ENCODE measurements at places on chromosomes 7 and 10. TPM values are rescaled to one million over a fixed set of nuclear protein-coding genes. Genes with fewer than 3 reads are reported as not detected.
A peak's percentile ranks its signal among the peaks of the same experiment; 100 is the strongest.

ABCC2 gene
- 0.64 TPM for total RNA-seq

POLR1F gene
- total RNA-seq = 18.8 TPM

GRCh38 chr7:42552227-42552626 is 315.2 kb upstream of the GLI3 start:
- H3K27me3 ChIP-seq = no peaks in the 10 kb centered on the region
- no peak for DNase-seq
- peaks cover 2% of the 10 kb centered on the region for H3K36me3 ChIP-seq
- H3K4me3 ChIP-seq = no peak overlapping the region
- no peak overlapping the region for H3K27ac ChIP-seq

GRCh38 chr10:30170146-30170545 is 110.8 kb upstream of the JCAD start:
- H3K27me3 ChIP-seq = peaks cover 14% of the 10 kb centered on the region

DNA sequence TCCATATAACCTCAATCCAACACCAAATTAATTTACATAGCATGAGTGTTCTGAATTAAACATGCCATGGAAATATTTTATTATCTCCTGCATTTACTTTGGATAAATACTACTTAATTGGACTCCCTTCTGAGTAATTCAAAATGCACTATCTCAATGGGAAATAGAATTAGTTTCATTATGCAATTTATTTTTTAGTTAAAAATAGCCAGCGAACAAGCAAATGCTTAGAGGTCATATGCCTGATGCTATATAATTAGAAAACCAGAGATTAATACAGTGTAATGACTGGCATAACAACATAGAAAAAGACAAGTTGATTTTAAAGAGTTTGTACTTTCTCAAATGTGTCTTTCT is 161.0 kb upstream of the LAMB4 start:
- no peaks in the 10 kb centered on the region for H3K36me3 ChIP-seq
- no peak overlapping the region for H3K4me3 ChIP-seq
- no peak overlapping the region for H3K27ac ChIP-seq
- DNase-seq = no peak
- H3K27me3 ChIP-seq = peaks cover 14% of the 10 kb centered on the region

DNA sequence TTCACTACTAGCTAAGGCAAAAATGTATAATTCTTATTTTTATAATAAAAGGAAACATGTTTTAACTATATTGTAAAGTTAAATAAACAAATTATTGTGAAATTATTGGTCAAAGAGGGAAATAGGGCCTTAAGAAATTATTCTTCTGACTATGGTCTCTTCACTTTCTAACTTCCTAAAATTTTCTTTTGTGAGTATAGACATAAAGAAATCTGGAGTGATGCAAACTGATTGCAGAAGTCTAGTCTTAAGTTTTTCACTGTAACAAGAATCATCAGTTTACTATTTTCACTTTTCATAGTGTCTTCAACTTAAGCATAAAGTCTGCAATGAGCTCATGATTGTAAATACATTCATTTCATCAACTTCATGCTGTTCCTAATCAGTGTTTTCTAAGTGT is 525.4 kb downstream of the TFEC start:
- no peaks in the 10 kb centered on the region for H3K27me3 ChIP-seq
- H3K36me3 ChIP-seq = no peaks in the 10 kb centered on the region
- H3K4me1 ChIP-seq = no peaks in the 10 kb centered on the region
- no peak overlapping the region for H3K27ac ChIP-seq
- no peak for DNase-seq
- no peak overlapping the region for H3K4me3 ChIP-seq

DNA sequence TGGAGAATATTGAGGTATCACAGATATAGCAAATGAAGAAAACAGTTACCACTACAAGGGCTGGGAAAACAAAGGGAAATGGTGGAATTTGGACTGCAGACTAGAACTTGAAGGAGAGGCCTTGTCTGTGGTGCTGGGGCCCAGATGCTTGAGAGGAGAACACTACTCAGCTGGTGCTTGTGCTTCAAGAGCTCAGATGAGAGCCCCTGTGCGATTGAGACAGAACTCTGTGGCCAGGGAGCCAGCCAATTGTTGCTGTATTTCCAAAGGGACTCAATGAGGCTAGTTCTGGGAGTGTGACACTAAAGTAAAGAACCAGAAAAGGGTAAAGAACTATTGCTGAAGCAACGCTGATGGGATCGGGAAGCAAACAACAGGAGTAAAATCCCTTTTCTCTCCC is 406.5 kb upstream of the SEMA3D start:
- H3K27ac ChIP-seq = no peak overlapping the region
- H3K4me1 ChIP-seq = no peaks in the 10 kb centered on the region
- H3K27me3 ChIP-seq = no peaks in the 10 kb centered on the region
- DNase-seq = no peak
- no peak overlapping the region for H3K4me3 ChIP-seq
- H3K36me3 ChIP-seq = no peaks in the 10 kb centered on the region

- no peak overlapping the region for H3K4me3 ChIP-seq
- H3K4me1 ChIP-seq = no peaks in the 10 kb centered on the region
- no peak for DNase-seq
Observed at GRCh38 chr7:155327590-155328320, 30.1 kb downstream of the INSIG1 start.

GRCh38 chr10:63388421-63389031 is 77.3 kb downstream of the JMJD1C start:
- peaks cover 61% of the 10 kb centered on the region for H3K4me1 ChIP-seq
- no peak for DNase-seq
- peaks cover 17% of the 10 kb centered on the region for H3K36me3 ChIP-seq
- peak overlapping the region; percentile 43 for H3K4me3 ChIP-seq

DNA sequence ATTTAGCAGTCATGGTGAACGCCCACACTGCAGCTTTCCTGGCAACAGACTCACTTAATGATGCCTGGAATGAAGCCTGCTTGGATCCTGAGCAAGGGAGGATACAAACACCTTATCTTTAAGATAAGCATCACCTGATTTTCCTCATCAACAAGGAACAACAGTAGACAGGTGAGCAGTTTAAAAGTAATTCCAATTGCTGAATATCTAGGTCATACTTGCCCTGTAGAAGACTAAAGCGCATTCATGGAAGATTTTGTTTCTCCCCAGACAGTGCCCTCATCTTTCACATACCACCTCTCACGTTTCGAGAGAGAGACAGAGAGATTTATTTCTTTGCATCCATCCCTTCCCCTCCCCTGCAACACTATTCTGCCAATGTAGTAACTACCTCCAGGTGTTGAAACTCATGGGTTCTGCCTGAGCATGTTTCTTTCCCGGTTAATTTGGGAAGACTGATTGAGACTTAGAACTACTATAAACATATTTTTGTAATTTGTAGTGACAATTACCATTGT is 660.7 kb downstream of the PARD3 start:
- H3K27ac ChIP-seq = no peak overlapping the region
- H3K4me3 ChIP-seq = no peak overlapping the region
- no peaks in the 10 kb centered on the region for H3K36me3 ChIP-seq
- peaks cover 3% of the 10 kb centered on the region for H3K27me3 ChIP-seq
- H3K4me1 ChIP-seq = no peaks in the 10 kb centered on the region

CNPY1 gene
- total RNA-seq = not detected

IPMK gene
- total RNA-seq = 5.6 TPM

LIPM gene
- total RNA-seq = not detected

- DNase-seq = no peak
- no peak overlapping the region for H3K27ac ChIP-seq
Observed at GRCh38 chr7:21596801-21597200, 54.0 kb downstream of the DNAH11 start.

All from activated naive CD4-positive, alpha-beta T cell treated with anti-CD3 and anti-CD28 coated beads for 36 hours (primary cell).